ENCODE measurements at places on chromosomes 16 and 17.

DNA sequence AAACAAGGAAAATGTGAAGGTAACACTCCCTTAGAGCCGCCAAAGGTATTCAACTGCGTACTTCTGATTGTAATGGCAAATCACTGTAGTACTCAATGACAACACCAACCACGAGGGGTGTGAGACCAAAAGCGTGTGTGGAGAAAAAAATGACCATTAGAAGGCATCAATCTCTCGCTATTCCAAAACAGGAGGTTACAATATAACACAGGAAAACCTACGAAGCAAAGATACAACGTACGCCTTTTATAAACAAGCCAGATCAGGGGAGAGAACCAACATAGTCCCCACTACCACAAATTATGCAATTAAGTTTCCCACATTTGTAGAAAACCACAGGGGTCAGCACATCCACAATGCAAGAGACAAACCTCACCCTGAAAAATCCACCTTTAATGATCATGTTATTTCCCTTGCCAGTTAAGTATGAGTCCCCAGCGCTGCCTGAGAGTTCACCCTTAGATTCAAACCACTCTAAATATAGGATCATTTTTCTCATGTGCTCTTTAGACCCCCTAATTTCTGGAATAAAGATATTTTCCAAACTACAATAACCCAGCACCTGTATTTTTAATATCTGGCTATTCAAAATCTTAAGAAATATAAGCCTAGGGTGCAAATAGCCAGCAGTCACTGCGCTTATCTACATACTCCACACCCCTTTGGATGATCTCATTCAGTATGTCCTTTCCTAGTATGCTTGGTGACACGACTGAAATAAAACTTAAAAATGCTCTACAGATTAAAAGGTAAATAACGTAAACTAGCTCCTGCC is 12.4 kb downstream of the TEX14 start:
- no peak for DNase-seq

- no peak for DNase-seq
Measured at GRCh38 chr17:38912221-38912813, 13.1 kb upstream of the LASP1NB start.

DNA sequence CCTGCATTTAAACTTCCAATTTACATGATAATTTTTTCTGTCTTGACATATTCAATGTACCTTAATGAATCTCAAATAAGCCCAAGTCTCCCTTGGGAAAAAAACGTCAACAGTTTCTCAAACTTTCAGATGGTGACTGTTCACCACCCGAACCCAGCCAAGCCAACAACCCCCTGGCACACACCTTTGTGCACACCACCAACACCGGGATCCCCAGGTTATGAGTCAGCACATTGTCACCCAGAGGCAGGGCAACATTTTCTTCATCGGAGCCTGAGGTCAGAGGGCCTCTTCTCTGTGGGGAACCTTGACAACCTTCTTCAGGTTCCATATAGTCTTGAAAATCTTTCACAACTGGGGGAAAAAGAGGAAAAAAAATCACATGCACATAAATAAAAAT is 15.5 kb downstream of the DYNC1LI2 start:
- no peak for DNase-seq

DNA sequence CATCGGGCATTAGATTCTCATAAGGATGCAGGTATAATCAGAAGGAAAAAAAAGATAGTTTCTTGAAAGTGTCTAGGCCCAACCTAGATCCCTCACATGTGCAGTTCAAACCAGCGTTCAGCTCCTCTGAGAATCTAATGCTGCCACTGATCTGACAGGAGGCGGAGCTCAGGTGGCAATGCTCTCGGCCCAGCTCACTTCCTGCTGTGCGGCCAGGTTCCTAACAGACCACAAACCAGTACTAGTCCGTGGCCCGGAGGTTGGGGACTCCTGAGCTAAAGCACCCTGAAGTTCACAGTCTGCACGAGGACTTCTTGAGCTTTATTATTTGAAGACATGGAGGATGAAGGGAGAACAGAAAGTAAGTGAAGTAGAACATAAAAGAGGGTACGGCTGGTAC is 16.8 kb downstream of the SMCR8 start:
- no peak for DNase-seq

DNA sequence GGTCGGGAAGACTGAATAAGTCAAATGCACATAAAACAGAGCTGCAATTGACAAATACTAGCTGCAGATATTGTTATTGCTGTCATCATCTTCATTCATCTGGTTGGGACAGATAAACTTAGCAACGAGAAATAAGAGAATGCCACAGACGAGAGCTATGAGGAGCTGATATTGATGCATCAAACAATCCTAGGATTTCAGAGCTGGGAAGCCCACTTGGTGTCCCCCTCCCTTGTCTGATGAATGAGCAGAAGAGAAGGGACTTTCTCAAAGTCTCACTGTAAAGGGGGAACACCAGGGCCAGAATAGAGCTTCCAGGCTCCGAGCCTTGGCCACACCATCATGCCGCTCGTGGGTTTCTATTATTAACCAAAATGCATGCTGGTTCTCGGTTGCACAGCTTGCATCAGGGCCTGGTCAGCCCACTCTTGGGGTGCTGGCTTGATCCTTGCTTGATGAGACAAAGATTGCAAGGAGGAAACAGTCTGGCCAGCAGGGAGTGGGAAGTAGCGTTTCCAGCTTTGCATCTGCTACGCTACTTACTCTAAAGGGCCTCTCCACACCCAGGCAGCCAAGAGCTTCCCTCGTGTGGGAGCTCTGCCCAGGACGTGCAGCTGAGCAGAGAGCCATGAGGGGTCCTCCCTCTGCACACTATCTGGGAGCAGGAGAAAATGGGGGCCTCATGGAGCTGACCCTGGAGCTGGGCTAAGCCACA is 28.4 kb upstream of the EMP2 start:
- no peak for DNase-seq

GRCh38 chr16:60060731-60061130 is 1326.6 kb upstream of the GOT2 start:
- no peak for DNase-seq

DNA sequence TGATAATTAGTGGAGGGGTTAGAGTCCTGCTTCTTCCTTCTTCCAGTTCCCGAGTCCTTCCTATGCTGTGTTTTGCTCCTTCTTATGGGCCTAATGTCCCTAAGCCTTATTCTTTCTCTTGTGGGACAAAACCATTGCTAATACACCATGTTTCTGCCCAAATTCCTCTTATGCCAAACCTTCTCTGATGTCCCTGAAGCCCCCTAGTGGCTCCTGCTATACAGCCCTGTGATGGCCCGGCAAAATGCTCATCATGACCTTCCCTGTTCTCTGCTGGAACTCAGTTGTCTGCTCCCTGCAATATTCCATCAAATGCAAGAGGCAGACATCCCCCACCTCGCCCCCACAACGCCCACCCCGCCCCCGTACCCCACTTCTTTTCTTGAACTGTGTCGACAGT is 171.6 kb downstream of the CDH11 start:
- no peak for DNase-seq

- DNase-seq: no peak
Measured at GRCh38 chr17:40303009-40303657, 5.8 kb upstream of the RARA start.

- no peak for DNase-seq
Measured at GRCh38 chr17:34623856-34624766, 44.7 kb downstream of the TMEM132E start.

DNA sequence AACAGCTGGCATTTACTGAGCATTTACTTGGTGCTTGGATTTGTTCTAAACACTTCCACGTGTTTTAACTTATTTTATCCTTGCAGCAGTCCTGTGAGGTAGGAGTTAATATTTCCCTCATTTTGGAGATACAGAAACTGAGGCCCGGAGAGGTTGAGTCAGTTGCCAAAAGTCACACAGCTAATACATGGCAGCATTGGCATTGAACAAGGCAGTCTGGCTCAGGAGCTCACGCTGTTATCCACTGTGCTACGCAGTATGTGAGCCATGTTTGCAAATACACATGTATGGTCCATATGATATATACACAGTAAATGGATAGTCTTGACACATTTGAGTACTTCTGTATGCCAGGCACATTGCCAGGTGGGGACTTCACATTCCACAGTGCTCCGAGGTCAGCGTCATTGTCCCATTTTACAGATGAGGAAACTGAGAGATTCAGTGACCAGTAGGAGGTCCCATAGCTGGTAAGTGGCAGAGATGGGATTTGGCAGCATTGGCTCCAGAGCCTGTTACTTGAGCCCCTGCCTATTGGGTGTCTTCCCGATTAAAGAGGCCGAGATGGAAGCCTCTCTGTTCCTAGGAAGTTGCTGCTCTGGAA is 110.7 kb downstream of the ABCC6 start:
- no peak for DNase-seq

DNA sequence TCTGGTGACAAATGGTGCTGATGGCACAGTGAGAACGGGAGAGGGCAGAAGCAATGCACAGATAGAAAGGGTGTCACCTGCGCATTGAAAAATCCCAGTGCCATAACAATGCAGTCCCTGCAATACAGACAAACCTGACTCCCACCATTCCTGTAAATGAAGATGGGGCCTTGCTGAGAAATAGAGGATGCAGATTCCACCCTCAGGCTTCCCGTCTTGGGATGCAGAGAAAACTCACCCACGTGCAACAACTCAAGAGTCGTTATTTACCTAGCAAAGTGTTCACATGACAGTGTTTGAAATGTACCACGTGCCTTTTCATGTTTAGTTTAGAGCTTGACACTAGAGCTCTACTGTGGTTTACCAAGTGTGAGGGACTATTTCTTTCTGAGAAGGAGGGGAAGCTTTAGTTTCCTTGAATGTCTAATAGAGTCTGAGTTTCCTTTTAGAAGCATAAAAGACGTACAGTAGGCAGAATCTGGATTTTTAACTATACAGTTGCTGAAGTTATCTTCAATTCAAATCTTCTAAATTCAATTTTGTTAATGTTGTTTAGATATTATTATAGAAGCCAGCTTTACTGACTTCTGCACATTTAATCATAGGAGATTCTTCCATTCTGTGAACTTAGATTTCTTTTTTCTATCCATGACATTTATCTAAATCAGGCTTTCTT is 35.6 kb downstream of the WWOX start:
- DNase-seq: no peak

DNA sequence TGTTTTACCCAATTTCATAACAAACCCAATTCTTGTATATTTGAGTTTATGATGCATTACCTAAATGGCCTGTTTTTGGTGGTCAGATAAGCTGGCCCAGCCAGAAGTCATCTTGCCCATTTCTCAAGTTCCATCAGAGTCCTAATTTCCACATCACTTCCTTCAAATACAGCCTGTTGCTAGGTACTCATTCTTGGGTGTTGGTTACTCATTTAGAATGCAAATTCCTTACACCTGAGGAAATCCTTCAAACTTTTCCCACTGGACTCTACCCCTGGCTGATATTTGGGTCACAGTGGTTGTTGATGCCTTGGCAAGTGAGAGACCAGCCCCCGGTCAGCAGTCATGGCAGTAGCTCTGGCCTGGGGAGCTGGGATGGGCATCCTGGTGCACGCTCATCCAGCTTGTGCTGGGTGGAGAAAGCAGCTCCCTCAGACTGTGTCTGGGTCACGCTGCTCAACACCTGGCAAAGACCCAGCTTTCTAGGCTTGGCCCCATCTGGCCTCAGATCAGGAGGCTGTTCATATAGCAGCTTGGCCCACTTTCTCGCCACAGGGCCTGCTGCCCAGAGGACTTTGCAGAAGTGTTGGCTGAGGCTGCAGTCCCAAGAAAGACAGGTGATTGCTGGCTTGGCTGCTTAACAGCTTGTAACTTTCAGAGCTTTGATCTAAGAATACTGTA is 25.8 kb downstream of the WSB1 start:
- no peak for DNase-seq

DNA sequence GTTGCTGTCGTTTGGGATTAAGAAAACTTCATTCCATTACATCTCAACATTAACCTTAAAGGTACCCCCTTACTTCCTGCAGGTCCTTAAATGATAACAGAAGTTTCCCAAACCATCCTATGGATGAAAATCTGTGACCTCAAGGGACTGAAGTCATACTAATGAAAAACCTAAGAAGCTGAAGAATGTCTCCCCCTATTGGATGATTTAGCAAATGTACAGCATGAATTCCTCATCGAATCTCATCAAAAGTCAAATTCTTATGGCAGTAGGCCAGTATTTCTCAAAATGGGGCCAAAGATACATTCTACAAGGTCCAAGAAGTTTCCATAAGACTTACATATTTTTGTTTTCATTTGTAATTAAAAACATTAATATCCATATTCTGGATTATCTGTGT is 13.5 kb downstream of the SCO1 start:
- DNase-seq: no peak

DNA sequence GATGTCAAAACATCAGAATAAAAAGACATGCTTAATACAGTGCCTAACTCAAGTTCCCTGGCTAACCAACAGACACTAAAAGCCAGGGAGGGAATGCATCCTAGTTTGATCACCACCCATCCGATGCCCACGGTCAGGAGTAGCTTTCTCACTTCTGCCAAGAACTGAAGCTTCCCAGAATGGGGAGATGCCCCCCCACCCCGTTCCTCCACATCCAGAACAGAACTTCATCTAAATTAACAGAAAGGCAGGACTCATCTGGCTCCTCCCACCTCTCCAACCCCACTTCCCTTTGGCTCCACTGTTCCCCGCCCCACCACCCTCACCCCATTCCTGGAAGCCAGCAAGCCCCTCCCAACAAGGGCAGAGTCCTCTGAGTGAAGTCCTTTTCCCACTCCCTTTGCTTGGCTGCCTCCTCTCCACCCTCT is 33.7 kb downstream of the GDE1 start:
- no peak for DNase-seq

DNA sequence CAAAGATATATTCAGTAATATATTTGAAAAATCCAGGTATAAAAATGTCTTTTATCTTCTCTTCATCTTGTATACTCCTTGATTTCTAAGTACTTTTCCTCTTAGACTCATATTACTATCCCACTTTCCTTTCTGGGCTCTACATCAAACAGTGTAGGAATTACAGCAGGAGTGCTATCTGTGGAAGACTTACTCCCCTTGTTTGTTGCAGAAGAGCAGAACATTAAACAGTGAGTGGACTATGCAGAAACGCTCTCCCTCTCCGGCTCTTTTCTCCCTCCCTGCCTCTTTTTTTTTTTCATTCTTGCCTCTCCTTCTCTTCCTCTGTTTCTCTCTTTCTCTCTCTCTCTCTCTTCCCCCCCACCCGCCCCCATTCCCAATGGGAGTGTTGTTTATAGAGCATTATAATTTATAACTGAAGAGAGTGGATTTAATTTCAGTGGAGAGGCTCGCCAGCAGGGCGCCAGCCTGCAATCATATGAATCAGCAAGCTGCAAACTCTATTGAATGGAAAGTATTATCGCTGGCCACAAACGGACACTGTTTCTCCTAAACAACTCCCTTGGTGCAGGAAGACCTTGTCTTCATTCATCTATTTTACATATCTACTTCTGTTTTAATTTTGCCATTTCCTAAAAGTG is 242.3 kb upstream of the TBX2 start:
- DNase-seq: no peak

- no peak for DNase-seq
Measured at GRCh38 chr16:66273053-66273452, 93.4 kb upstream of the CDH5 start.

DNA sequence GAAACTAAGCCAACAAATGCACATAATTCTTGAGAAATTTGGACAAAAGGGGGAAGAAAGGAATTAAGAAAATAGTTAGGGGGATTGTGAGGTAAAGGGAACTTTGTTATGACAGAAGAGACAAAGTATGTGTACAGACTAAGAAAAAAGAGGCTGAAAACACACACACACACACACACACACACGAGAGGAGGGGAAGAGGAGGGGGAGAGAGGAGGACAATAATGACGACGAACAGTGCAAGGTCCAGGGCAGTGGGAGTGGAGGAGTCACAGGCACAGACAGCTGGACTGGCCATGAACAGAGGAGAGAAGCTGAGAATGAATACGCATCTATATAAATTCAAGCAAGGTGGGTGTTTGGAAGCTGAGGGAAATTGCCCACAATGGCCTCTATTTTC is 44.6 kb downstream of the MARVELD3 start:
- no peak for DNase-seq

GRCh38 chr17:80423536-80424225 is 8.7 kb downstream of the ENDOV start:
- no peak for DNase-seq

All from activated T-helper 9 cell treated with anti-CD3 and anti-CD28 coated beads, Interleukin-2, amount 50 U/mL, for 16 hours (primary cell).